ENCODE measurements at places on chromosomes 7 and 10.

- no peak for DNase-seq
Measured at GRCh38 chr7:101586906-101587677, 42.0 kb downstream of the MYL10 start.

- DNase-seq = no peak
Measured at GRCh38 chr7:110399421-110399820, 691.5 kb upstream of the LRRN3 start.

GRCh38 chr10:94180576-94180975, 182.2 kb downstream of the NOC3L start:
- no peak for DNase-seq

DNA sequence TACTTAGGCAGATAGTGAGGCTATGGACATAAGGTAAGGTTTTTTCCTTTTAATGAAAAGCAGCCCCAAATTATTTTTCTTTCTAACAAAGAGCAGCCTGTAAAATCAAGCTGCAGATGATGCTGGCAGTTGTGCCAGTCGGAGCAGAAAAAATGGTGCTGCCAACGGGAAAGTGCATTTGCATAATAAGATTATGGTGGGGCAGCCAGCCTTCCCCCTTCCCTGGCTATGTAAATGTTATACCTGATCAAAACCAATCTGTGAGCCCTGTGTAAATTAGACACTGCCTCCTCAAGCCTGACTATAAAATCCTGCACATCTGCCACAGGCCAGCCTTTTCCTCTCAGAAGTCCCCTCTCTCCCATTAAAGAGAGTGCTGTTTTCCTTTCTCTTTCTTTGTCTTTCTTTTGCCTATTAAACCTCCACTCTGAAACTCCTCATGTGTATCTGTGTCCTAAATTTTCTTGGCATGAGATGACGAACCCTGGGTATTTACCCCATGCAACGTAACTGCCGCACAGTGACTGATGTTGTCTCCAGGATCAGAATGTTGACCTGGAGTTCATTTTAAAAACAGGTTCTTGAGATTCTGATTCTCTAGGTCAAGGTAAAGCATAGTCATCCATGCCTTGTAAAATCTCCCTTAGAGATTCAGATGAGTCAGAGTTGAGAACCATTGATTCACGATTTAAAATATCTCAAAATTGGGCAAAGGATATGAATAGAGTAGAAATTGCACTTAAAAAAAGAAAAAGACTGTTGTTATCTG, 167.3 kb upstream of the C1GALT1 start:
- no peak for DNase-seq

DNA sequence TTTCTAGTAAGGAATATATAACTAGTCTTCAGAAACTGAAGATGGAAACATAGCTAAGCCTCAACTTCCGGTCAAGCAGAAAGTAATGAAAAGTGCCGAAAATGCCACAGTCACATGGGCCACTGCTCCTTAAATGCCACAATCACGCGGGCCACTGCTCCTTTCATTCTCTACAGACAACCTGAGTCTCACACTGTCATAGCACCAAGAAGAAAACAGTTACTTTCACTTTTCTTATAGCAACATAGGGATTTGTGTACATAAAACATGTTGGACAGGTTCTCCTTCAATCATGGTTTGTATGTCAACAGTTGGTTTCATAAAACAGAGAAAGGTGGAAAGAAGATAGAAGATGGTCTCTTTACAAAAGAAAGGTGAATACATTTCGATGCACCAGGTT, 48.6 kb upstream of the NOBOX start:
- DNase-seq = no peak

- no peak for DNase-seq
Measured at GRCh38 chr7:135681762-135682161, 19.4 kb downstream of the STMP1 start.

DNA sequence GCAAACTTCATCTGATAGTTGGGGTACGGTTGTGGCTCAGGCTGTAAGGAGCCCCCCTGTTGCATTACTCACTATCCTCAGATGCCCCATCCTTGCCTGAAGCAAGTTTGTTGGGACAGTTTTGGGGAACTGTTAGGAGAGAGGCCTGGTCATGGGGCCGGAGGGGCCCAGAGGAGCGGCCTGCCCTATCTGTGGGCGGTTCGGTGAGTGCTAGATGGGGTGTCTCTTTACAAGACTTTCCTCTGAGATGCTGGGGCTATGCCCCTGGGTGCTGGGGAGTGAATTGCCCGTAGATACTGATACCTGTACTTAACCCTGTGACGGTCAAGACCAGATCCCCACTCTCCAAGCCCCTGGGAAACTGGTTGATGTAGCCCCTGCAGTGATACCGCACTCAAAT, 12.4 kb downstream of the CUX1 start:
- DNase-seq = peak; percentile 44

- no peak for DNase-seq
Measured at GRCh38 chr10:110005719-110006118, 2.1 kb upstream of the ADD3 start.

GRCh38 chr10:11205030-11205772, 187.5 kb downstream of the CELF2 start:
- DNase-seq = no peak

GRCh38 chr7:2709553-2710285, 21.7 kb downstream of the AMZ1 start:
- DNase-seq = peak; percentile 87

GRCh38 chr7:105860793-105861192, 15.6 kb downstream of the ATXN7L1 start:
- DNase-seq = no peak

DNA sequence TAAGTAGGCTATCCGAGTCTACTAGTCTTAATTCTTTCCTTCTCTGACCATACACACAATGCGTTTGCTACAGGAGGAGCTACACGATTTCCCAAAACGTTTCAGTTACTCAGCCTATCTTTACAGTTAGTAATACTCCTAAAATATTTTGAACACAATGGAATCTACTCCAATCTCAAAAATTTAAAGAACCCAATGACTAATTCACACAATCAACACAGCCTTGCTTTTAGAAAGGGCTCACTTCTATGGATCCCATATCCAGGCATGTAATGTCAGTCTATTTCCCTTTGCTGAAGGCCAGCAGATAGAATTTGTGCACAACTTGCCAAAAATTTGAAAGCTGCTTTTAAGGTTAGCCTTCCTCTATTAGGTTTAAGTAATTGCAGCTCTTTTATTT, 107.2 kb downstream of the VPS41 start:
- DNase-seq = no peak

DNA sequence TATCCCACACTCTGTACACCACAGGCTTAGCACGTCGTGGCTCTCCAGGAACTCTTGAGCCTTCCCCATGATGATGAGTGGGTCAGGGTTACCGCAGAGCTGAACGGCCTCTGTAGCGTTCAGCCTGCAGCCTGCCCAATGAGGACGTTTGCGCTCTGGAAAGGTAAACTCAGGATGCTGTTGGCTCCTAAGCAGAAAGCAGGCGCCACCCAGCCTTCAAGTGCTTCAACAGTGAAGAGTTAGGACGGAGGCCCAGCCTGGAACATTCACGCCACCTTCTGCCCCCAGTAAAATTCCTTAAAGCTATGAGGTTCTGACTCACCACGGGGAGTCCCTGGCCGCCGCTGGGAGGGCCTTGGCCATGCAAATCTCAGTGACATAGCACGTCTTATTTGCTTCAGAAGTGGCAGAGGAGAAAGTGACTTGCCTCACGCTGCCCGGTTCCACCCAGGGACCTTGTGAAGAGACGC, 161.5 kb upstream of the SH2B2 start:
- peak; percentile 92 for DNase-seq

DNA sequence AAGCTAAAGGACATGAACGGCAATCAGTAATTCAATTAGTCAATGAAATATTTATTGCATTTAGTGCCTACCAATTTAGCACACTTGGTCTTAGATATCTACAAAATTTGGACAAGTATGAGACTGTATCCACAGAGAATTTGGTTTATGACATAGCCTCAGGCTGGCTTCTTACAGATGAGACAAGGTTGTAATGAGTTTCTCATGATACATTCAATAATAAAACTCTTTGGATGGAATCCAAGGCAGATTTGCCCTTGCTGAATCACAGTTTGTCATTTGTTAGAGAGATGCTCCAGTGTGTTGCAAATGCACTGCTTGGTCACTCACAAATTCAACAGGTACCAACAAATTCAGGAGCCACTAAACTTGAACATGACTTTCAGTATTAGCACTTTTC, 162.5 kb downstream of the GPR37 start:
- no peak for DNase-seq

DNA sequence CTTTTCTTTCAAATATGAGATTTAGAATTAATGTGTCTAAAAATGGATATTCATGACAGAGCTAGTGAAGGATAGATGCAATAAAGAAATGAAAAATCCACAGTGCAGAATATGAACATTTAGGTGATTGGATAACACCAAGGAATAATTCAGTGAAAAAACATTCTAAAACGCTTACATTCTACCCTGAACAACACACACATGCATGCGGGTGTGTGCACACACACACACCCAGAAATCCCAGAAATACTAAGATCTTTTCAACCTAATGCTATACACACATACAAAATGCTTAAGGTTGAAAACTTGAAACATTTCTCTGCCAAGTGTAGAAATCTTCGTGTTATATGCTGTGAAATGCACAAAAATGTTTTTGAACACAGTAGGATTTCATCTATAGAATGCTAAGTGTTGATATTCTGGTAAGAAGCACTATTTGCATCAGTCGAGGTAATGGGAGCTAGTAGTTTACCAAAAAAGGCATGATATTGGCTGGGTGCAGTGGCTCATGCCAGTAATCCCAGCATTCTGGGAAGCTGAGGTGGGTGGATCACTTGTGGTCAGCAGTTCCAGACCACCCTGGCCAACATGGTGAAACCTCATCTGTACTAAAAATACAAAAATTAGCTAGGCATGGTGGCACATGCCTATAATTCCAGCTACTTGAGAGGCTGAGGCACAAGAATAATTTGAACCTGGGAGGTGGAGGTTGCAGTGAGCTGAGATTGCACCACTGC, 600.6 kb downstream of the PHTF2 start:
- no peak for DNase-seq

GRCh38 chr7:155204744-155205367, 92.8 kb upstream of the INSIG1 start:
- DNase-seq = no peak

- no peak for DNase-seq
Measured at GRCh38 chr10:79159785-79160184, 91.0 kb downstream of the ZMIZ1 start.

DNA sequence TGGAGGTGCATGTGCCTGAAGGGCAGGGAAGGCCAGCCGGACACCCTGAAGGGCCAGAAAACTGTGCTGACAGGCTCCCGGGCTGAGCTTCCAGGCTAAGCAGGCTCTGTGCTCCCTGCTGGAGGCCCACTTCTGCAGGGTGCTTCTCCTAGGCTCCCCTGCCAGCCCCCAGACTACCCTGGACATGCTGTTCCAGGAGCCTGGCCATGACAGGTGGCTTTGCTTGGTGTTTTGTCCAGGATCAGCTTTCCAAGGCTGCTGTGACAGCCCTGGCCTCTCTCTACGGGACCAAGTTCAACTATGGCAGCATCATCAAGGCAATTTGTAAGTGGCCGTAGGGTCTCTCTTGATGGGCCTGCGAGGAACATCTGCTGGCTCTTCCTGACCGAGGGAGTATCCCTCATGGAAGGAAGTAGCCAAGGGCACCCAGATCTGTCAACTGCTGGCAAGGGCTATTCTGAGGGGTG, 5.3 kb downstream of the CPA1 start:
- DNase-seq = no peak

DNA sequence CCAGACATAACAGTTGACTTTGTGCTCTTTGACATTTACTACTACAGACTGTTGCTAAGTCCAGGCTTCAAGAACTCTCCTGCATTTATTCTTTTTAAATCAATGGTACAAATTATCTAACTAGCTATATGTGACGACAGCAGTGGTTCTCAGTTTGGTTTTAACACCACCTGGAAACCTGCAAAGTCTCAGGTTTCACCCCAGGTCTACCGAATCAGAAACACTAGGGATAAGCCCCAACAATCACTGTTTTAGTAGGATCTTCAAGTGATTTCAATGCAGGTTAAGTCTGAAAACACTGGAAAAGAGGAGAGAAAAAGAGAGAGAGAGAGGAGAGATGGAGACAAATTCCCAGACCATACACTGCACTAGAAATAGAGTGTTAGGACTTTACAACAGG, 519.0 kb downstream of the PCDH15 start:
- no peak for DNase-seq

DNA sequence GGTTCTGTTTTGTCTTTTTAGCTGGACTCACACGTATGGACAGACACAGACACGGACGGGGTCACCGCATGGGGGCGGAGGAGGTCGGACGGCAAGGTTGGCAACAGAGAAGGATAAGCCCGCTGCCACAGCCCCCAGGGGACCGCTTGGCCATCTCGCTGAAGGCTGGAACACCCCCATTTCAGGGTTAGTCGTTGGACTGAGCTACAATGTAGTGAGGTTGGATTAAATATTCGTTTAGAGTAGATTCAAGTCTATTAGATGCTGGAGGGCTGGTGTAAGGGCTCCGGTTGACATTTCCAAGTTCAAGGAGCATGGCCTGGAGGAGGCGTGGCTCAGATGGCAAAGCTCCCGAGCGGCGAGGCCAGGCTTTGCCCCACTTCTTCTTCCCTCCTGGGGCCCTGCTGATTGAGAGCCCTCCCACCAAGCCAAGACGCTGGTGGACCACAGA, 35.2 kb downstream of the PPIF start:
- DNase-seq = peak; percentile 52

- DNase-seq = no peak
Measured at GRCh38 chr7:107559864-107560263, 3.9 kb downstream of the COG5 start.

DNA sequence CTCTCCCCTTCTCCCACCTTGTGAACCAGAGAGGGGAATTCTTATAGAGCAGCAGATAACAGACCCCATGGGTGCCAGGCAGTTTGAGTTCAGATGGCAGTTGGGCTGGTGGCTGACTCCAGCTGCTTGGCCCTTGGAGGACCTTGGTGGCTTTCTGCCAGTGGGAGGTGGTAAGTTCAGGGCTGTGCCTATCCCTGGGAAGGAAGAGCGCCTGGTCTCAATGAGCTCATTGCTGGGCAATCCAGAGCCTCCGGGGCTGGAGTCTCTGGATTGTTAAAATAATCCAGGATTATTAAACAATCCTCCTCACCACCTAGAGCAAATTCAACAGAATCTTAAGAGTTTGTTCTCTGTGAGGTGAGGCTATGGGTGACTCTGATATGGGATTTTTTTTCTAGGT, 105.2 kb downstream of the FANK1 start:
- DNase-seq = no peak

DNA sequence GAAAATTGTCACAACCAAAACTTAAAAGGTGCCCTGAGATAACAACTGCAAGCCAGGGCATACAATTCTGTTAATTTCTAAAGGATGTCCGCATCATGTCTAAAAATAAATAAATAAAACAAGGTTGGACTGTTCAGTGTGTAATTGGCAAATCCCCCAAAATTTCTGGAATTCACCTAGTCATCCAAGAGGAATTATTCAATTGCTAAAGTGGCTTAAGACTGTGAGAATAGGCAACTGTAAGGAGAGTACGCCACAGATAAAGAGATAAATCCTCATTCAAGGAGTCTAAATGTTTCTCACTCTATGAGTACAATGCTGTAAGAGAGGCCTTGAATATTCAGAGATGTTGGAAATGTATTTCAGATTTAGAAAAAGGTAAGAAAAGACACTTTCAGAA, 37.2 kb downstream of the PIK3AP1 start:
- no peak for DNase-seq

- DNase-seq = no peak
Measured at GRCh38 chr7:29039821-29040578, 81.9 kb upstream of the TRIL start.

Data from upper lobe of right lung (tissue), 1 donor.